Kidney capillary endothelial cell (primary cell): ENCODE measurements at places on chromosomes 2 and 18.

- no peak for DNase-seq
These were observed 213.8 kb upstream of the SLC8A1 start for GRCh38 chr2:40665493-40666232.

- DNase-seq, result no peak
These were observed 357.3 kb upstream of the SLC8A1 start for GRCh38 chr2:40809156-40809555.

DNA sequence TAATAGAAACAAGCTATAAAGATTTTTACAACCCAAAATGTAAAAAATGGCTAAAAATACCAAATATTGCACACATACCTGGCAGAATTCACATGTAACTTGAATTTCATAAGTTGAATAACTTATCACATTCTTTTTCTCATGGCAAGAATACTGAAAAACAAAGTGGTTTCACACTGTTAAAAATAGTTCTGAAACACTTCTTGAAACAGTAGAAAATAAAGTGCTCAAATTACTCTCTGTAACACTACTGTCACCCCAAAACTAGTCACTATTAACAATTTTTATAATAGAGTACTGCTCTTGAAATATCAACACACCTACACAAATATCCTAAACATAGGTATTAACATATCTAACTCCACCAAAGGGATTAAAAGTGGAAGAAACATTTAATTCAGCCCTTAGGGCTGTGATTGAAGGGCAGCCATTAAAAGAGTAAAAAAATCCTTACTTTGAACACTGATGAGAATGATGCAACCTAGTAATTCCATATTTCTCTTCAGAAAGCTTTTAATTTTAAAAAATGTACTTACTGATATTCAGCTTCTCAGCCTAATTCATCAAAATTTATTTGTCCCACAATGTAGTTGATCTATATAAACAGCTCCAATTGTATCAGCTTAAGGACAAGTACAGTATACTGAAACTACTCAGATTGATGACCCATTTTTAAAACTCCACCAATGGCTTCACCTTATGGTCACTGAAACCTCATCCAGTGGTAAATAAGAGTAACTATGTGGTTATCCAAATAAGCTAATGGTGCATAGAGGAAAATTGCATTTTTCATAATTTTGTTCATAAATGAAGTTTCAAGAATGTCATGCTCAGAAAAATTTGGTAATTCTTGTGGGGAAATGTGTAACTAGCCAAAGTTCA is 31.4 kb downstream of the ATF2 start:
- no peak for DNase-seq

- no peak for DNase-seq
These were observed 222.6 kb downstream of the TWIST2 start for GRCh38 chr2:239070466-239070865.

GRCh38 chr2:65240657-65241056 is 13.0 kb downstream of the ACTR2 start:
- DNase-seq, result no peak

DNA sequence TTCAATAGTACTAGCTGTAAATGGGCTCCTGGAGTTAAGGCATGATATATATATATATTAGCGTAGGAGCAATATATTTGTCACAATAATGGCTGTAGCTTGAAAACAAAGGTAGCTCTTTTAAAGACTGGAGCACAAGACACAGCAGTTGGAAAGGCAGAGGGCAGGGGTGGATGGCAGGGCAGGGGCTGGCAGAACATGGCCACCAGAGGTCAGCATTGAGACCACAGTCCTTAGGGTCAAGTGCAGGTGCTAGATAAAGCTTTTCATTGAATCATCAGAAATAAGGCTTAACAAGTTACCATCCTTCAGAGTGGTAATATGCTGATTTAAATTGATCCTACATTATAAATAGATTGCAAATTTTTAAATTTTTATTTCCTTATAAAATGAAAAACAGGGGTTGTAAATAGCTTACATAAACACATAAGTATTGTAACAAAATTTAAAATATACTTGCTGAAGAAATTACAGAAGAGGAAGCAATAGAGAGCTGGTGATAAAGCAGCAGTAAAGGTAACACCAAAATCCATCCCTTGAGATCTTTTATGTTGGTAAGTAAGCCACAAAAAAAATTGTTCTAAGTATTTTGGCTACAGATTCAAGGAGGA is 161.2 kb upstream of the PIEZO2 start:
- peak; percentile 46 for DNase-seq

- DNase-seq, result no peak
These were observed 298.4 kb upstream of the ZNF521 start for GRCh38 chr18:25650201-25650941.

- no peak for DNase-seq
These were observed 245.6 kb downstream of the NDUFA10 start for GRCh38 chr2:239779584-239779983.

DNA sequence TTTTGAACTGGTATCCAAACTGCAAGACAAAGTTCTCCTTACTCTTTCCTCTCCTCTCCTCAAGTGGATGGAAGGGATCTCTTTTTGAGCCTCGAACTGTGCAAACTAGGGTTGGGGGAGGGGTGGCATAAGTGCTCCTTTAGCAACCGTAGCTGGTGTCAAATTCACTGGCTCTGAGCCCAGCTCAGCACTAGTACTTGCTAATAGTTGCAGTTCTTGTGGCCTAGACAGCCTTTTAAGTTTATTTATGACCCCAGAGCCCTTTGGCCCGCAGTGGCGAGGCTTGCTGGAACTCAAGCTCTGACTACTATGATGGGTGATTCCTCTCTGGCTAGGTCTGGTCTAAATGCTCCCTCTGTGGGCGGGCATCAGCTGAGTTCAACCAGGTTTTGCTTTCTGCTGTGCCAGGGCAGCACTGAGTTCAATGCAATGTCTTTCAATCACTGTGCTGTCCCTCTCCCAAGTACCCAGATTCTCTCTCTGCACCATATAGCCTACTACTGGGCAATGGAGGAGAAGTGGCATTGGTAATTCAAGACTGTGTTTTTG is 528.4 kb upstream of the SYT4 start:
- DNase-seq, result no peak

DNA sequence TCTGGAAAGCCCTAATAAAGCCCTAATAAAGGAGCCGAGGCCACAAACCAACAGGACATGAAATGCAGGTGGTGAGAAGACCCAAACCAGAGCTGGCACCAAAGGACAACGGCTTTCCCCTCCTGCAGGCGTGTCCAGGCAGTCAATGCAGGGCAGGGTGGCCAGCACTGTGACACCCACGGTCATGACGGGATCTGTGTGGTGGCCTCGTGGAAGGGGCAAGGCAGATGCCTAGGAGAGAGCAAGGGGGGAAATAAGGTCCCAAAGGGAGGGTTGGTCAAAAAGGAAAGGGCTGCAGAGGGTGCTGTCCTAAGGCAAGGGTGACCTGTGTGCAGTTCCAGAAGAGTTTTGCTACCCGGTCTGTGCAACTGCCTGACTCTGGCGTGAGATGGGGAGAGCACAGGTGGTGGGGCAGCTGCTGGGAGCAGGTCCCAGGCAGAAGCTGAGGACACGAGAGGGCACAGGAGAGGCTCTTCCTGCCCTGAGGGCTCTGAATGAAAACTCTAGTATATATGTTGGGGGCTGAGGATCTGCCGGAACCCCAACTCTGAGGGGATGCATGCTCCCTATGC is 156.7 kb downstream of the TPO start:
- DNase-seq, result no peak

- no peak for DNase-seq
These were observed 117.3 kb downstream of the GALR1 start for GRCh38 chr18:77366720-77367641.
